ENCODE measurements at places on chromosomes 4 and X.

GRCh38 chr4:188109157-188109755 lies at the start of gene TRIML2:
TSS of gene TRIML2 (minus strand) at chr4:188109603. CDS start at chr4:188105368, 4,235 bp downstream.
- DNase-seq: no peak

GRCh38 chrX:104679175-104679574 lies 113.2 kb downstream of the IL1RAPL2 start:
- no peak for DNase-seq

GRCh38 chr4:47876784-47877546 lies 37.4 kb downstream of the NFXL1 start:
- DNase-seq: no peak

- no peak for DNase-seq
These were observed 1.4 kb downstream of the NSG1 start for GRCh38 chr4:4388311-4388790.
